Suppressor macrophage treated with lipopolysaccharide for 4 hours (primary cell): ENCODE measurements at places on chromosomes 16 and 17.

DNA sequence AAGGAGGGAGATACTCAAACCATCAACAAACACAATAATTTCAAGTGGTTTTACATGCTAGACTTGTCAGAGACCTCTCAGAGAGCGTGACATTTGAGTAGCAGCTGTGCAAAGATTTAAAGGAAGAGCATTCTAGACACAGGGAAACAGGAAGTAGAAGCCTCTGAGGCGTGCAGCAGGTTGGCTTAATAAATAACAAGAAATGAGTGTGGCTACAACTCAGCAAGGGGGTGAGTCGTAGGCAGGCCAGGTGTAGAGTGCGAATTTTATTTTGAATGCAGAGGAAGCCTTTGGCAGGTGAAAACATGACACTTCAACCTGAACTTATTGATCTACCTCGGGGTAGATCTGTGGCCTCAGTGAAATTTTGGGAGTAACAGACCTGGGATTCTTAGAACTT lies 73.2 kb upstream of the MRTFB start:
- peak; percentile 18 for DNase-seq

DNA sequence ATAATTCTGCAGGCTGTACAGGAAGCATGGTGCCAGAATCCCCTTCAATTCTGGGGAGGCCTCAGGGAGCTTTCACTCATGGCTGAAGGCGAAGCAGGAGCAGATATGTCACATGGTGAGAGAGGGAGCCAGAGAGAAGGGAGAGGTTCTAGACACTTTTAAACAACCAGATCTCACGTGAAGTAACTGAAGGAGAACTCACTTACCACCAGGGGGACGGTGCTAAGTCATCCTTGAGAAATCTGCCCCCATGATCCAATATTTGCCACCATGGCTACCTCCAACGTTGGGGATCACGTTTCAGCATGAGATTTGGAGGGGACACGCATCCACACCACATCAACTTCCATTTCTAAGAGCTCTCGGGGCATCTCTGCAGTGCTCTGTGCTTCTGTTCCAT lies 37.4 kb upstream of the GNA13 start:
- DNase-seq = no peak

GRCh38 chr17:28643983-28644786 lies 773 bp downstream of the BLTP2 start:
- peak; percentile 81 for DNase-seq

- no peak for DNase-seq
Measured at GRCh38 chr16:47538472-47538871, 77.3 kb downstream of the PHKB start.

DNA sequence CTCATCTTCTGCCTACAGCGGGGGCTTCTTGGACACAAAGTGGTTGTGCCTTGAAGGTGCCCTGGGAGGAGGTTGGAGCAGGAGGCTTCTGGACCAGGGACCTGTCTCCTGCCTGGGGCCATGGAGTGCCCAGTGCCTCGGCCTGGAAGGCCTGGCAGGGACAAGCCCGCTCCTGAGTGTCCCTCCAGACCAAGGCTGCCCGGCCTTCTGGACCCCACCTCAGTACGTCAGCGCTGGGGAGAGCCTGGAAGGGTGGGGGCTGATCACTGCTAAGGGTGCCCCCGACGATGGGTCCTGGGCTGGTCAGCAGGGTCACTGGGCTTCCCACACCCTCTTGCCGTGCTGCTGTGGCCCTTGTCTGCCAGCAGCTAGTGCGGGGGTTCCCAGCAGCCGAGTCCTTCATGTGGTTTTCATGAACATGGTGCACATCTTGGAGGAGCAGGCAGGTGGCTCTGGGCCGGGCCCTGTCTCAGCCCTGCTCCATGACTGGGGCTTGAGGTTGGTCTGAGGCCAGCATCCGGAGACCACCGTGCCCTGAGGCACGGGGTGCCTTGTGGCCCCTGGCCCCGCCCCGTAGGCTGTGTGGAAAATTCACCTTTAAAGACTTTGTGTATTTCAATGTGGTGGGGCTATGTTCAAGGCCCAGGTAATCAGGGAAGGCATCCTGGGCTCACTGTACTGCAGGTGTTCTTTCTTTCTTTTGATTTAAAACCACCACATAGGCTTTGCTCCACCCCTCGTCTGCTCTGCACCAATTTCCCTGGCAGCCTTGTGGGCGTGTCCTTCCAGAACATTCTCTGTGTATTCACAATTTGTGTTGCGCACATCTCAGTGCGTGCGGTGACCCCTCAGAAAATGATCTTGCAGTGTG lies 22.4 kb downstream of the MGRN1 start:
- no peak for DNase-seq

GRCh38 chr17:17171186-17171585 lies 34.9 kb downstream of the PLD6 start:
- no peak for DNase-seq

DNA sequence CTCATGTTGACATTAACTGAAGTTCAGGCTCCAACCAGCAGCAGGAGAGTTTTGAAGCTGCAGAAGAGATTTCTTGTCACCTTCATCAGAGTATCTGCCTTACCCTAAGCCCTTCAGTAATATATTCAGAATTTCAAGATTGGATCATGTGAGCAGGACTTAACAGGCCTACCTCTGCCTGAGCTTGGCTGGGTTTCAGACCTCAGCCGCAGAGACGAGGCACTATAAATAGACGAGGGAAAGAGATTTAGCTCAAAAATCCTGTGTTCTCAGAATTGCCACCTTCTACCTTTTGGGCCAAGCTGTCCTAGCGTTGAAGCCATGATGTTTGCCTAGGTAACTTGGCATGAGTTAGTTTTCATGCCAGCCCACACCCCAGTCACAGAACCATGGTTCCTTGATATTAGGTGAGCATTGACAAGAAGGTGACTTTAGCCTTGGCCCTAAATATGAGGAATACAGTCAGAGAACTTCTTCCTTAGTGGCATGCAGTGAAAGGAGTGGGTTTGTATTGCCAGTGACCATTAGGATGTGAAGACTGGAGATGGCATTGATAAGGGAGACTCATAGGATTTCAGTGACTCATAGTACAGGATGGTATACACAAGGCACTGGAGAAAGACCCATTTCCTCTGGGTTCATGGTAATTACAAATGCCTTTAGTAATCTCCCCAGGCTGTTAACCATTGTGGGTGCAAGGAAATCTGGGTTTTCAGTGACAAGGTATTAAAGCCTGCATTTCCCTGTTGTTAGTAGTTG lies 224.3 kb downstream of the MSI2 start:
- DNase-seq = no peak
